ENCODE measurements at places on chromosomes 6 and 20. TPM values are rescaled to one million over a fixed set of nuclear protein-coding genes. Genes with fewer than 3 reads are reported as not detected.

GRCh38 chr6:118787724-118788423 lies 106.1 kb upstream of the ASF1A start:
- DNase-seq = peak; percentile 94

DNA sequence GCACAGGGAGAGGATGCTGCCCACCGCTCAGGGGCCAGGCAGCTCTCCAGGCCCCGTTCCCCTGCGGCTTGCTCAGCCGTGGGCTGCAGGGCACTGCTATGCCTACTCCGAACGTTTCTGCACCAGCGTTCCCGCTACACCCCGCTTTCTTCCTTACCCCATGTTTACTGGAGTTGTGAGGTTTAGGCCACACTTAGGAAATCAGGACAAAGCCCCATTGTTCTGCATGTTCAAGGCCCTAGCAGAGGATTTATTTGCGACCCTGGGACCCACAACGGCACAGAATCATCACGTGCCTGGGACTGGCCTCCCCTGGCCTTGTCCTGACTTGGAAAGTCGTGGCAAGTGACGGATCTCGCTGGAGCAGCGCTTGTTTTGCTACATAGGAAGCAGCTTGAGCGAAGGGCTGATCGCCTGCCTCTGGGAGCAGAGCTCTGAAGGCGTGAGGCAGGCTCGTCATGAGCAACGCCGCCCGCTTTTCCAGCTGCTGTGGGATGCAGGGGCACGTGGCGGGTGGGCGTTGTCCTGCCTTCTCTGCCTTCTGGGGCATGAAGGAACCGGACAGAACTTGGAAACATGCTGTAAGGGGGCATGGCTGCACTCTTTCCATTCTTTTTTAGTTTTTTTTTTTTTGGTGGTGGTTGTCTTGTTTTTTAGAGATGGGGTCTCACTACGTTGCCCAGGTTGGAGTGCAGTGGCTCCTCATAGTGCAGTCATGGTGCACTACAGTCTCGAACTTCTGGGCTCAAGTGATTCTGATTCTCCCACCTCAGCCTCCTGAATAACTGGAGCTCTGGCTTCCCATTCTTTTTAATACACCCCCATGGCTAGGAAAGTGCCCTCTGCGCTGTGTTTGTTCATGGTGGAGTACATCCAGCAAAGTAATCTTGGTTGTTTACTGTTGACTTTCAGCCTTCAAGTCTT lies 14.6 kb upstream of the TMEM181 start:
- DNase-seq = no peak

DNA sequence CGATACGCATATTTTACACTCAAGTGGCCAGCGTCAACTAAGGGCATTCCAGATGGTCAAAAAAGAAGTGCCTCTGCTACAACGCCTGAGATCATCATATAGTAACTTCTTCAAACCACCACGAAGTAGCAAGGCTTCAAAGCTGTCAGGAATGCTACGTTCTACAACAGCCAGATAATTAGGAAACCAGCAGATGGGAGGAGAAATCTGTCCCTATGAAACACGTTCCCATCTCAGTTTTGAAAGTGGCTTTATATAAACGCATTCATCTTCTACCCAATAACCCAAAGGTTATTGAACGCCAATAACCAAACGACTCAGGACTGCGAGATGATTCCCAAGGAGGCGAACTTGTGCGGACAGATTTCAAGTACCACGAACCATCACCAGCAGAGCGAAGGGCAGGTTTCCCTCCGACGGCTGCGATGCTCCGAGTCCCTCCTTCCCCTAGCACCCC lies 1.2 kb downstream of the ABHD12 start:
- peak; percentile 27 for DNase-seq

DNA sequence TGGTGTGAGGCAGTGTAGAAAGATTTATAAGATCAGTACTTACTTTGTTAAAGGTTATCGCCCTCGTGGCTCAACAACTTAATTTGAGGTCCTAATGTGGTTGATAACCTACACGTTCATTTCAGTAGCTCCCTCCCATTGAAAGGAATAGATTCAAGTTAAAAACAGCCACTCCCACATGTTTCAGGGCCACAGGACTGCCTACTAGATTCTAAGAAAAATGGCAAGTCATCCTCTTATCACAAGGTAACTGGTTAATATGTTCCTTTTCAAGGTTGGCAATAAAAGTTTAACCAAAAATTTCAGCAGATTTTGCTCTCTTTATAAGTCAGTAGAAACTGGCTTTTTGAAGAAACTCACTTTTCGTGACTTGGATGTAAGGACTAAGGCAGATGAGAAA lies 17.1 kb downstream of the GSTA2 start:
- DNase-seq = no peak

GRCh38 chr20:49916146-49917002 lies 1.0 kb upstream of the SPATA2 start:
- DNase-seq = no peak

DNA sequence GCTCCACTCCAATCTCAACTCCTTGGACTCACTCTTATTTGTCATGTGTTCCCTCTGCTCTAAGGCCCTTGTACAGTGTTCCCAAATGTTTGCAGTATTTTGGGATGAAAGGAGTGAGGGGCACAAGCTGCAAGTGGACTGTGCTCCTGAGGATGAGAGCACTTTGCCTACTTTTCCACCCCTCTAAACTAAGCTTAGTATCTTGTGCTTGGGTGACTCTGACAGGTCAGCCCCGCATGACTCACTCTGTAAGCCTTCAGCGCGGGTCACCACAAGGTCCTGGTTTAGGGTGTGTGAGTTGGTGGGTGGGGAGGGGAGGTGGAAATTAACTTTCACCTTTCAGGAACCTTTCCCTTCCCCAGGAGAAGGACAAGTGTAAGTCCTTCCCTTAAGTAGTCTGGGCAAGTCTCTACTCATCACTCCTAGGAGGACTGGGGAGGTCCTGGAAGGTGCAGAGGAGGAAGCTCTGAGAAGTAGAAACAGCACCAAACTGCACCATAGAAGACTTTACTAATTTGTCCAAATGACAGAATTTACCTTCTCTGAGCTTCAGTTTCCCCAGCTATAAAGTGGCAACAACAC lies 68.8 kb upstream of the EPB41L1 start:
- DNase-seq = no peak

DNA sequence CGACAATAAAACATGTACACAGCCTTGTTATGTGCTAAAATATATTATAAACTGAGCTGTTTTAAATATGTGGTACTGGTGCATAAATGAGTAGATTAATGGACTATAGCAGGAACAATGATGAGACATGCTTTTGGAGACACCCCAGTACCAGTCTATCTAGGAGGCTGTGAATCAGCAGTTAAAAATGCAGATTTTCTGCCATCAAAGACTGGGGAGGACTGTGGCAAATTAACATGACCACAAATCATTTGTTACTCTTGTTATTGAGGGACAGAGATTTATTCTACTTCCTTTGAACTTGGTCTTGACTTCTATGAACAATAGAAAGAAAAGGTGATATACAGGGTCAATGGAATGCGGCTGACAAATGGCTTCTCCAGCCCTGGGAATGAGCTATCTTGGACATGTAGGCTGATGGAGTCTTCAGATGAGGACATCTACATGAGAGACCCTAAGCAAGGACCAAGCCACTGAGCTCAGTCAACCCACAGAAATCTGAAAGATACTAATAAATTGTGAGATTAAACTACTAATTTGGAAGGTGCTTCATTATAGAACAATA lies 551.7 kb upstream of the GJE1 start:
- DNase-seq = no peak

GRCh38 chr6:80921861-80922460 lies 815.5 kb downstream of the BCKDHB start:
- DNase-seq = peak; percentile 97

- no peak for DNase-seq
These were observed 1.8 kb upstream of the NDUFAF4 start for GRCh38 chr6:96899451-96899998.

PREX1 gene
- total RNA-seq = 17.3 TPM

SH3BGRL2 gene
- 8.5 TPM for total RNA-seq

RWDD2A gene
- 3.2 TPM for total RNA-seq

CRIP3 gene
- total RNA-seq = 1.1 TPM

RNF114 gene
- total RNA-seq = 42.1 TPM
